Stimulated activated CD8-positive, alpha-beta memory T cell treated with anti-CD3 and anti-CD28 coated beads, Interleukin-7, amount 100 ng/mL, for 48 hours (primary cell): ENCODE measurements at places on chromosomes 4 and X.
A peak's percentile ranks its signal among the peaks of the same experiment; 100 is the strongest.

DNA sequence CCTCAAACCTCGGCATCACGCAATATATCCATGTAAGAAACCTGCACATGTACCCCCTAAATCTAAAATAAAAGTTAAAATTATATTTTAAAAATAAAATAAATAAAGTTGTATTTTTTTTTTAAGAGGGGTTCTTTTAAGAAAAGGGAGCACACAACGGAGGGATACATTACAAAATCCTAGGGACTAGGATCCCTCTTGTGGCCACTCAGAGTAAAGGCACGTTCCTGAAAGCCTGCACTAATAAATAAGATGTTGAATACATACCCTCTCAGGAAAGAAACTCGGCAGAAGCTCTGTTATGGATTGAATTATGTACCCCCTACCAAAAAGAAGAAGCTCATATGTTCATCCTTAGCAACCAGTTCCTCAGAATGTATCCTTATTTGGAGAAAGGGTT is 50.9 kb upstream of the PRDX4 start:
- no peak for DNase-seq

DNA sequence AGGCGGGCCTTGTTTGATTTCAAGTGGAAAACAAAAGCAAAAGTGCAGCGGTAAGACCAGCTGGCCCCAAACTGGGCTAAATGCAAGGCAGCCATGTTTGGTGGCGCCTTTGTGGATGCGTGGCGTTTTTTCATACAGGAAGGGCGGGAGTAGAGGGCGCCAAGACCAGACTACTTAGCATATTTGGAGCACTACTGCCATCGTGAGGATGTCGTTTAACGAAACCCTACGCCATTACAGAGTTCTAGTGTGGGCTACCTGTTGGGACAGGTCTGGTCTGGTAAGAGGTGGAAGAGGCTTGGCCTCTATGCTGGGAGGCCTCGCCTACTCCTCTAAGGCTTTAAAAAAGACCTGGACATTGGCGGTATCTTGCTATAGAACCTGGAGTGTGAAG is 230.7 kb upstream of the STK26 start:
- no peak for DNase-seq

- DNase-seq, result no peak
Measured at GRCh38 chr4:66956426-66956825, 588.9 kb downstream of the CENPC start.

DNA sequence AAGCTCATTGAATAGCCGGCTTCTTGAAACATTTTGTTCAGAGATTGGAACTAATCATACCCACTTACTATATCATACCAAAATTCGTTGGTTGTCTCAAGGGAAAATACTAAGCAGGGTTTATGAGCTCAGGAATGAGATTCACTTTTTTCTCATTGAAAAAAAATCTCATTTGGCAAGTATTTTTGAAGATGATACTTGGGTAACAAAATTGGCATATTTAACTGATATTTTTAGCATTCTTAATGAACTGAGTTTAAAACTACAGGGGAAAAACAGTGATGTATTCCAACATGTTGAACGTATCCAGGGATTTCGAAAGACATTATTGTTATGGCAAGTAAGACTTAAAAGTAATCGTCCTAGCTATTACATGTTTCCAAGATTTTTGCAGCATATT is 6.4 kb downstream of the FAM200B start:
- DNase-seq, result no peak

- DNase-seq, result no peak
Measured at GRCh38 chr4:185086053-185086452, 57.0 kb upstream of the SLC25A4 start.

DNA sequence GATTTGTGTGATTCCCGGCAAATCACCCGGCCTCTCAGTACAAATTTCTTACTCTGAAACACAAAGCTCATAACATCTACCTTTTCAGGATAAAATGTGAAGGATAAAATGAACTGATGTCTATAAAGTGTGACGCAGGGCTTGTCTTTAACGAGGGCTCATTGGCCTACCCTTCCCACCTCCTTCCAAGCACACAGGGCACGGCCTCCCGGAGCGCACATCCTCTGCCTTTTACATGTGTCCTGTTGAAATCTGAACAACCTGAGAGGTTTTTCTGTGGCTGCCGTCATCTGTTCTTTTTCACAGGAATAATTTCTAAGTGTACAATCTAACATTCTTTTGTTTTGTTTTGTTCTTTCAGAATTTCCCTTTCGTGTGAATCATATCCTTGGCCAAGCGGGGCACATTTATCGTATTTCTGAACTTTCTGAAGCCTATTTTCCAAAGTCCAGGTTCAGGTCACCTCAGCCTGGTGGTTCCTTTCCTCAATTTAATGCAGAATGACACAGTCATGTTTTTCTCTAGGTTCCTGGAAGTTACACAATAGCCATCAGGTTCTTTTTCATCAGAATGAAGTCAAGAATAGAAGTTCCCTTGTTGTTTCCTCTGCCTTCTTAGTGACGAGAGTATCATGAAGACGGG is 53.1 kb upstream of the SPRY1 start:
- no peak for DNase-seq

DNA sequence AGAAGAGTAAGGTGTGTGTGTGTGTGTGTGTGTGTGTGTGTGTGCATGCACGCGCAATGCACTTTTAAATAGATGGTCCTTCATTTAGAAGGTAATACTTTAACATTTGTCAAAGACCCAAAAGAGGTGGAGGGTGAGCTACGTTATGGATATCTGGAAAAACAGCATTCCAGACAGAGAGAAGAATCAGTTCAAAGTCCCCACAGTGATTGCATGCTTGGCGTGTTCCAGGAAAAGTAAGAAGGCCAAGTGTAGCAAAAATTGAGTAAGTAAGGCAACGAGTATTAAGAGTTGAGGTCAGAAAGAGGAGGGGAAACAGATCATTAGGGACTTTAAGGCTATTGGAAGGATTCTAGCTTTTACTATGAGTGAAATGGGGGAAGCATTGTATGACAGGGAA is 21.9 kb upstream of the GABRE start:
- no peak for DNase-seq

DNA sequence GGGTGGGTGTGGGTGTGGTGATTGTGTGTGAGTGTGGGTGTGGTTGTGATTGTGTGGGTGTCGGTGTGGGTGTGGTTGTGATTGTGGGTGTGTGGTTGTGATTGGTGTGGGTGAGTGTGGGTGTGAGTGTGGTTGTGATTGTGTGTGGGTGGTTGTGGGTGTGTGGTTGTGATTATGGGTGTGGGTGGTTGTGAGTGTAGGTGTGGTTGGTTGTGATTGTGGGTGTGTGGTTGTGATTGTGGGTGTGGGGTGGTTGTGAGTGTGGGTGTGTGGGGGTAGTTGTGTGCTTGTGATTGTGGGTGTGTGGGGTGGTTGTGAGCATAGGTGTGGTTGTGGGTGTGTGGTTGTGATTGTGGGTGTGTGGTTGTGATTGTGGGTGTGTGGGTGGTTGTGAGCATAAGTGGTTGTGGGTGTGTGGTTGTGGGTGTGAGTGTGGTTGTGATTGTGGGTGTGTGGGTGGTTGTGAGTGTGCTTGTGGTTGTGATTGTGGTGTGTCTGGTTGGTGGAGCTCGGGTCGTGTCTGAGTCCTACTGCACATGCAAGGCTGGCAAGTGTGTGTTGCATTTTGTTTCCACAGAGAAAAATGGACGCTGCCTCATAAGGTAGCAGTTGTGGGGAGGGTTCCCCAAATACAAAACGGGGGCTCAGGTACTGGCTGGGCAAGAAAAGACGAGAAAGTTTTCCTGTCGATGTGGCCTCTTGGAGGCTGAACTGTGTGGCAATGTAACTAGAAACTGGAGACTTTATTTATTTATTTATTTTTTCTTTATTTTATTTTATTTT is 116.7 kb downstream of the UBE2K start:
- no peak for DNase-seq

GRCh38 chr4:40629401-40630334 is at the start of gene RBM47:
RBM47 (minus strand) TSS chr4:40629864; CDS start chr4:40438893, 190,971 bp downstream.
- DNase-seq, result no peak

DNA sequence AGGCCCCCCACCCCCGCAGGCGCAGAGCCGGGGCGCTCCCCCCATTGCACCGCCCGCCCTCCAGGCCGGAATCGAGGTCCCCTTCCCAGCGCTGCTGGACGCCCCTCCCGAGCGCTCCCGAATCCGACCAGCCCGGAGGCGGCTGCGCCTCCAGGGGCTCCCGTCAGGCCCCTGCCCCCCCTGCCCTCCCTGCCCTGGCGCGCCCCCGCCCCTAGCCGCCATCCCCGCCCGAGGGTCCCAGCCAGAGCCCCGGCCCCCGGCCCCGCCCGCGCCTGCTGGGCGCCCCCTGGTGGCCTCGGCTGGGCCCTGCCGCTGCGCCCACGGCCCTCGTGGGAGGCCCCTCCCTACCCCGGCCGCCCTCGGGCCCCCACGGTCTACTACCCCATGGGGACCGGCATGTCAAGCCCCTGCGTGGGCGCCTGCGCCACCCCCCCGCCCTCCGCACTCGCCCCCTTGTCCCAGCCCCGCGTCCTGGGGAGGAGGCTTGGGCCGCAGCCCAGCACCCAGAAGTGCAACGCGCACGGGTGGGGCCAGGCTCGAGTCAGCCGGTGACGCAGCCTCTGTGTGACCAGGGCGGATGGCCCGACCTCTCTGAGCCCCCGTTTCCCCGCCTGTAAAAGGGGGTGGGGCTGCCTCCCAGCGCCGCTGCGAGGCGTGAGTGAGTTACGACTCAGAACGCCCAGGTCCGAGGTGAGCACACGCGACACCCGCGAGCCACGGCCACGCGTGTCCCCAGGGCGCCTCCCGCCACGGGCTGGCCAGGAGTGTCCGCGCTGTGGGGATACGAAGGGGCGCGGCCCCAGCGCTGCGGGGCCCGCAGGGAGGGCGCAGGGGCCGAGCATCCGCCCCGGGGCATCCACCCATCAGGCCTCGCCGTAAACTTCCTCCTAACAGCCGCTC is 104.9 kb downstream of the FAM53A start:
- peak; percentile 72 for DNase-seq

- no peak for DNase-seq
Measured at GRCh38 chr4:72397314-72397713, 171.7 kb downstream of the ADAMTS3 start.

DNA sequence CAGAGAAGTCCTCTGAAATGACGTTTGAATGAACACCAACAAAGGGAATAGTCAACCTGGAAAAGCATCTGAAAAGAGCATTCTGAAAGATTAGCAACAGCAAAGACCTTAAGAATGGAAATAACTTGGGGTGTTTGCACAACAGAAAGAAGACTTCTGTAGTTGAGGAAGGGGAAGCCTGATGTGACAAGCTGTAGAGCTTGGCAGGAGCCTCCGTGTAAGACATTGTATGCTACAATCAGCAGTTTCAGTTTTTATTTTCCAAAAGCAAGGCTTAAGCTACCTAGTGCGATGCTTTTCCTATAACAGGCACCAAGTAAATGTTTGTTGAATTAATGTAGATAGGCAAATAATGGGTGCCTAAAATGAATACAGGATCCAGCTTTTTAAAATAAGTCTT is 484.0 kb downstream of the SPRY1 start:
- no peak for DNase-seq

DNA sequence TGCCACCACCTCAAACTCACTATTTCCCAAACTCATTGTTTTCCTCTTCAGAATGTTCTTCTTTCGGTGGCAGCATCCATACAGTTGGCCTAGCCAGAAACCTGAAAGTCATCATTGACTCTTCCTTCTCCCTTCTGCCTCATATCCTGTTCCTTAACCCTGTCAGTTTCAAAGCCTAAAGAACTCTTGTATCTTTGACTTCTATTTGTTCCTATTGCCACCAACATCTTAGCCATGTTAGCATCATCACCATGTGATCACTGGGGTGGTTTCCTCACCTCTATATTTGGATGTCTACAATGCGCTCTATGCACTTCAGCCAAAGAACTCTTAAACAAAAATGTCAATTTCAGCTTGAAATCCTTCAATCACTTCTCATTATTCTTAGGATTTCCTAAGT is 29.0 kb downstream of the DDX60L start:
- no peak for DNase-seq

DNA sequence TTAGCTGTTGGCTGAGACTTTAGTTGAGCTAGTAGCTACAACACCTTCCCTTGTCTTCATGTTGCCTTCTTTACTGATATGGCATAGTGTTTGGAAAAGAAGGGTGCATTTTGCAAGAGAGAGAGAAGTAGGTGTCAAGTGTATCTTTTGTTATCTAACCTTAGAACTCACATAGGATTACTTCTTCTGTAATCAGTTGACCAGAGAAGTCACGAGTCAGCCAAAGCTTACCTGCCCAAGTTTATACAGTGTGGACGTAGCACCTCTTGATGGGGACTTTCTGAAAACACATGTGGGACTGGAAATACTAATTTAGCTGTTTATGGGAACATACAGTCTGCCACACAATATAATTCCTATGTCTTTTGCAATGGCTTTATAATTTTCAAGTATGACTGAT is 56.0 kb downstream of the UGT8 start:
- DNase-seq, result no peak

DNA sequence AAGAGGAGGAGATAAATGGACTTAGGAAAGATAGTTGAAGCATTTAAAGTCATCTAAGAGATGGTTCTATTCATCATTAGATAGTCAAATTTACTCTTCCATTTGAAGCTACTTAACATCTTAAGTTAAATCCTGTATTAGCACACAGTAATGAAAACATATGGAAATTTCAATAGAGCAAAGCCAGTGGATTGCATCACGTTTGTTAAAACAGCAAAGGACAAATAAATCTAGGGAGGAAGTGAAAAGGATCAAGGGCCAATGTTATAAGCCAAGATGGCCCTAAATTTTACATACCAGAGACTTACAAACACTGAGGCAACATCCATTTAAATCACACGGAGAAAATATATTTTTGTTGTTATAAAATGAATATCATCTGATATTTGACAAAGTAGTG is 602.8 kb downstream of the INPP4B start:
- no peak for DNase-seq

DNA sequence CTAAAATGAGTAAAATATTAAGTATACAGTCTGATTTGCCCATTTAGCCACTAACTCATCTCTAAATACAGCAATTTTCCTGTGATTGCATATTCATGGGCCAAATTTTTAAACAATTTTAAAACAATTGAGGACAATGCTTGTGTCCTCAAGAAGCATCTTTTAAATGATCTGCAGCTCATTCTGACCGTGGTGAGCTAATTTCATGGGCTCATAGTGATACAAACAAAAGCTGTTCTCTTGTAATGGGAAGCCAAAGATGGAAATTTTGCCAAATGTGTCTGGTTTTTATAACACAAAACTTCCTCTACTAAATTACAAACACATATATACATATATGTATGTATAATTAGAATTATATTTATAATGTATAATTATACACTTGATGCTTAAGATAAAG is 39.7 kb downstream of the HMGB2 start:
- DNase-seq, result no peak

- DNase-seq, result no peak
Measured at GRCh38 chr4:60780874-60781273, 419.3 kb upstream of the ADGRL3 start.

DNA sequence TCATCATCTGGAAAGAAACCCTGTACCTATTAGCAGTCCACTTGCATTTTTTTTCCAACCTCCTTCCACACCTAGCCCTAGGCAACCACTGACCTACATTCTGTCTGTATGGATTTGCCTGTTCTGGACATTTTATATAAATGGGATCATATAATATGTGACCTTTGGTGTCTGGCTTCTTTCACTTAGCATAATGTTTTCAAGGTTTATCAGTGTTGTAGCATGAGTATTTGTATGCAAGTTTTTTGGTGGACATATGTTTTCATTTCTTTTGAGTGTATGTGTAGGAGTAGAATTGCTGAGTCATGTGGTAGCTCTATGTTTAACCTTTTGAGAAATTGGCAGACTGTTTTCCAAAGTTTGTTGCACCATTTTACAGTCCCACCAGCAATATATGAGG is 198.6 kb downstream of the CEP135 start:
- no peak for DNase-seq
